H4 (cell line): ENCODE measurements at places on chromosomes 13 and 19.

DNA sequence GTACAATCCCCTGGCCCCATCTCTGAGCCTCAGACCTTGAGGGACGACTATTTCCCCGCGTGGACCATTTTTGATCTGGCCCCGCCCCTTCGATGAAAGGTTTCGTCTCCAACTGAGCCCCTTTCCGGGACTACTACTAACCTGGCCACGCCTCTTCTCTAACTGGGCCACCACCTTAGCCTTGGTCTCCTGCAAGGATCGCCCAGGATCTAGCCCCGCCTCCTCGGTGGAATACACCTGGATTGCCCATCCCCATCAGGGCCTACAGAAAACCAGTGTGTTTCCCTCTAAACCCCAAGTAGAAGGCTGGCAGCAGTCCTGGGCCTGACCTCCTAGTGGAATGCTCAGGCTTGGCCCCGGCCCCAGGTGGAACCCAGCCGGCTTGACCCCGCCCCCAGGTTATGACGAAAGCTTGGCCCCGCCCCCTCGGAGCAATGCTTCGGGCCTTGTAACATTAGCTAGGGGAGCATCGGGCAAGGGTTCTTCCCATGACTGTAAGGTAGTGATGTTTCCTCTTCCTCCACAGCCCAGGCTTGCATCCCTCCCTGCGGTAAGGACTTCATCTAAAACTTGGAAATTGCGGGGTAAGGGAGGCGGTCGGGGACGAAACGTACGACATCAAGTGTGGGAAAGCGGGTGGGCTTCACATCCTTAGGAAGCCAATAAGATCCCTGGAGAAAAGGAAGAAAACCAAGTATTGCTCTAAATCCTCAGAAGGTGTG, 9.1 kb downstream of the SPACA6 start:
- no peak for DNase-seq

GRCh38 chr13:30074431-30074830, 224.0 kb upstream of the UBL3 start:
- no peak for DNase-seq

GRCh38 chr19:39645800-39646411, 9.8 kb upstream of the LGALS16 start:
- DNase-seq: no peak

- DNase-seq: no peak
Observed at GRCh38 chr19:37855098-37855497, 51.3 kb downstream of the WDR87 start.

DNA sequence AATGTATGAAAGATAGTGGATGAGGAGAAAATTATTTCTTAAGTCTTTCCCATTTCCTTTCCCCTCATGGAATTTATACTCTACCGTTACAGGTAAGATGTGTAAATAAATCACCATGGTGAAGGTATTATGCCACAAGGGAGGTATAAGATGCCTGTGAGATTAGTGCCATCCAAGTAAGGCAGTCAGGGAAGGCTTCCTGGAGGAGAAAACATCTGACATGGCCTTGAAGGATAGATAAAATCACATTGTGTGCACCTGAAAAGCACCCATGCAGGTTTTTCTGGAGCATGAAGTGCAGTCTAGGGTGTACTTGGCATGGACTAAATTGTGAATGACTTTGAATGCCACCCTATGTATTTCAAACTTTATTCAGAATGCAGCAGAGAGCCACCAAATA, 15.3 kb downstream of the MBNL2 start:
- no peak for DNase-seq

DNA sequence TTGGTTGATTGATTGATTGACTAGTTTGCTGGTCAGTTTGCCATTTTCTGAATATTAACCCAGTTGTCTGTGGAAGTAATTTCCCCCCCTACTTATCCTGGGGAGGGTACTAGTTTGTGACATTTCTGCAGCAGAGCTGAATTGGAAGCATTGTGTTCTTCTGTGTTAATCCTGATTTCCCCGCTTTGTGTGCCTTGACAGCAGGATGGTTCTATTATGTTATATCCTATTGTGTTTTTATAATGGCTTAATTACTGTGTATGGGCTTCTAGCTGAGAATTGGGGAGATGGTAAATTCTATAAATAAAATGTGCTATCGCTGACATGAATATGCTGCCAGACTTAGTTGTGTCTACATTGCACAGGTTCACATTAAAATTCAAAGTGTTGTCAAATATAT, 499.7 kb downstream of the COG6 start:
- no peak for DNase-seq
